Bronchial smooth muscle cell (primary cell): ENCODE measurements at places on chromosomes 11 and 22. TPM values are rescaled to one million over a fixed set of nuclear protein-coding genes. Genes with fewer than 3 reads are reported as not detected.

TMA7B gene
- total RNA-seq: not detected in 2 replicates

MUC15 gene
- total RNA-seq: not detected in 2 replicates

APOBEC3C gene
- total RNA-seq: 7.6 and 14.0 TPM in 2 replicates

TNRC6B gene
- 15.5 and 16.4 TPM in 2 replicates for total RNA-seq

NXPE1 gene
- not detected in 2 replicates for total RNA-seq

OR5B3 gene
- total RNA-seq: not detected in 2 replicates

DBX1 gene
- total RNA-seq: not detected in 2 replicates

EMSY gene
- total RNA-seq: 6.0 and 6.3 TPM in 2 replicates

HMBS gene
- total RNA-seq: 3.2 and 5.4 TPM in 2 replicates

CNIH2 gene
- total RNA-seq: 0.17 TPM in 1 of 2 replicates, not detected in the other

UBASH3B gene
- total RNA-seq: 3.5 and 5.8 TPM in 2 replicates

ISX gene
- total RNA-seq: not detected in 2 replicates

HEPACAM gene
- not detected in 2 replicates for total RNA-seq

KCTD17 gene
- 24.3 and 30.4 TPM in 2 replicates for total RNA-seq

SORL1 gene
- 0.26 and 0.63 TPM in 2 replicates for total RNA-seq

TEX54 gene
- not detected in 2 replicates for total RNA-seq

TTC38 gene
- 21.0 and 25.7 TPM in 2 replicates for total RNA-seq

MMP13 gene
- not detected in 2 replicates for total RNA-seq

SMIM35 gene
- not detected in 2 replicates for total RNA-seq

CHRM1 gene
- 0.09 TPM in 1 of 2 replicates, not detected in the other for total RNA-seq
